ENCODE measurements at places on chromosomes 12 and 14. TPM values are rescaled to one million over a fixed set of nuclear protein-coding genes. Genes with fewer than 3 reads are reported as not detected.

Gene GLI1
- polyA plus RNA-seq = 0.71 TPM

- H3K4me1 ChIP-seq = no peaks in the 10 kb centered on the region
- DNase-seq = no peak
- H3K27me3 ChIP-seq = no peaks in the 10 kb centered on the region
- no peak overlapping the region for H3K4me3 ChIP-seq
- no peak overlapping the region for H3K27ac ChIP-seq
- H3K36me3 ChIP-seq = peaks cover 2% of the 10 kb centered on the region
Measured at GRCh38 chr14:87935886-87936285, 57.1 kb downstream of the GALC start.

- no peak for DNase-seq
- no peak overlapping the region for H3K4me3 ChIP-seq
- no peak overlapping the region for H3K27ac ChIP-seq
- H3K4me1 ChIP-seq = no peaks in the 10 kb centered on the region
- peaks cover 36% of the 10 kb centered on the region for H3K36me3 ChIP-seq
Measured at GRCh38 chr14:35133542-35134328, 11.4 kb downstream of the PRORP start.

Gene SERPINA10
- polyA plus RNA-seq = 0.14 TPM

GRCh38 chr14:94483071-94483451, 7.1 kb upstream of the SERPINA9 start:
- no peaks in the 10 kb centered on the region for H3K27me3 ChIP-seq
- no peaks in the 10 kb centered on the region for H3K36me3 ChIP-seq
- no peaks in the 10 kb centered on the region for H3K4me1 ChIP-seq
- no peak overlapping the region for H3K27ac ChIP-seq

Gene POTEM
- polyA plus RNA-seq = not detected

- H3K4me1 ChIP-seq = no peaks in the 10 kb centered on the region
- DNase-seq = no peak
- H3K36me3 ChIP-seq = no peaks in the 10 kb centered on the region
- no peaks in the 10 kb centered on the region for H3K27me3 ChIP-seq
Measured at GRCh38 chr12:72498354-72498753, 226.2 kb downstream of the TRHDE start.
